ENCODE measurements at places on chromosomes 1 and 21. TPM values are rescaled to one million over a fixed set of nuclear protein-coding genes. Genes with fewer than 3 reads are reported as not detected.

Gene AKR1A1
- total RNA-seq = 105 TPM

Gene PDZK1
- not detected for total RNA-seq

Gene THEM5
- total RNA-seq = not detected

Gene MAP3K21
- total RNA-seq = 1.0 TPM

Gene LCE3E
- not detected for total RNA-seq

Gene LYPD8
- not detected for total RNA-seq

Gene AADACL4
- total RNA-seq = not detected

Gene B3GALT2
- 16.6 TPM for total RNA-seq

Gene MRPL39
- total RNA-seq = 14.8 TPM

Gene ATP1A2
- not detected for total RNA-seq
